ENCODE measurements at places on chromosomes 2 and 18.

GRCh38 chr2:75476761-75477160 is 84.0 kb downstream of the EVA1A start:
- no peak for DNase-seq

- no peak for DNase-seq
These were observed 970.6 kb upstream of the ACVR2A start for GRCh38 chr2:146874260-146874658.

DNA sequence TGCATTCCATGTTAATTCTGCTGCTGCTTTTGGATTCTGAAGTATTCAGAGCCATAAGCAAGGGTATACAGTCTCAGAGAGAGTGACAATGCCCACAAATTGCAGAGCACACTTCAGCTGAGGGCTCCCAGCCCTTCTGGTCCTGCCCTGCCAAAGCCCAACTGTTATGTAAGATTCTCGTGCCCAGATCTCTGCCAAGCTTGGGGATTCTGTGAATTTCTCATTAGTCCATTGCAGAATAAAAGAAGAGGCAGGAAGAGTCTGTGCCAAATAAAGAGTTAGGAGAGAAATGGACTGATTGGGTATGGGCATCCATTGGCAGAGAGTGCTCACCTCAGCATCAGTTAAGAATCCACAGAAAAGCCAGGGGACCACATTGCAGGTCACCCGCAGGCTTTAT is 112.0 kb upstream of the PNPT1 start:
- DNase-seq = no peak

DNA sequence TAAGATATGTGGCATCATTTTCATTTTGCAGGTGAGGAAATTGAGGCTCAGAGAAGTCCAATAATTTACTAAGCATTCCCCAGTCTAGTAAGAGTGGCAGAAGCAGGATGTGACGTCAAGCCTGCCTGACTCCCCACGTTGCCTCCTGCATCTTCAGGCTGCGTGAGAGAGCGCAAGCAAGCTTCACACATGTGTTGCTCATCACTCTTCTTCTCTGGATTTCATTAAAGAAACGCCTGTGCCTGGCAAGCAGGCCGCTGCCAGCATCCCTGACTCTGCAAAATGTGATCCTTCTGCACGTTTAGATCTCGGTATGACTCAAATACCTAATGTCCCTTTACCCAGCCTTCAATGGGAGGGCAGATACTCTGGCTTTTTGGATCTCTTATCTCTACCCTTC is 96.8 kb downstream of the PRKCE start:
- DNase-seq = no peak

DNA sequence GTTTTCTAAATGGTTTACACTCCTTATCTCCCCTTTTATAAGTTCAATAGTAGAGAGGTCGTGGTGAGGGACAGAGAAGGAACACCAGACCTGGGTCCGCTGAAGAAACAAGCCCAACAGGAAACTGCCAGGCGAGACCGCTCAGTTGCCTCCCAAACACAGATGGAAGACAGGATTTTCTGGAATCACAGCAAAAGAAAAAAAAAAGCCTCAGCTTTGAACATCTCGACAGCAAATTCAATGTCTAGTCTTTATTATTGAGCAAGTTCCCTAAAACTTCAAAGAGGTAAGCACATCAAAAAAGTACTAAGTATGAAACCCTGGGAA is 33.5 kb upstream of the GNAL start:
- no peak for DNase-seq

- DNase-seq = no peak
These were observed 162.7 kb upstream of the NYAP2 start for GRCh38 chr2:225236769-225237323.

GRCh38 chr2:136486115-136486514 is 279.2 kb upstream of the THSD7B start:
- no peak for DNase-seq

GRCh38 chr2:107687073-107687472 is 139.6 kb upstream of the RGPD4 start:
- DNase-seq = no peak

DNA sequence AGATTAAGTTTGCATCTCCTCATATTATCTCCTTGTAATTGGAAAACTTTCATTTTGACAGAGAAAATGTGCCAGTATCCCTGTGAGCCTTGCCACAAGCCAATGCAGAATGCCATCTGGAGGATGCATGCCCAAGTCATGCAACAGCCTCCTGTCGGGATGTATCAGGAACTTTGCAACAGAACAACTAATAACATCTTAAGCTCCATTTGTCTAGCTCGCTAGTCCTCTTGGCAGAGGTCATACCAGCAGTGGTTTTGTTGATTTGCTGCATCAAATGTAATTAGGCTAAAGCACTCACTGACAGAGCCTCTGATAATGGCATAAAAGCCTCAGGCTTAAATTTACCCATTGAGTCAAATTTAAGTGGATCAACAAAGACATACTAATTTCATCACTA is 125.8 kb downstream of the UBE2E3 start:
- no peak for DNase-seq

GRCh38 chr2:238585836-238586821 is 159.4 kb downstream of the ASB1 start:
- no peak for DNase-seq
